ENCODE measurements at places on chromosomes 3 and 15.

GRCh38 chr15:70068783-70069565 lies 28.7 kb downstream of the TLE3 start:
- DNase-seq, result no peak

- no peak for DNase-seq
These were observed 8.4 kb upstream of the PLA1A start for GRCh38 chr3:119589102-119589773.

GRCh38 chr3:115254492-115255196 lies 107.6 kb upstream of the ZBTB20 start:
- DNase-seq, result no peak

GRCh38 chr15:50134524-50135024 lies 15.5 kb upstream of the ATP8B4 start:
- no peak for DNase-seq

GRCh38 chr3:125443923-125444322 lies 68.8 kb upstream of the ZNF148 start:
- DNase-seq, result no peak

GRCh38 chr15:62316413-62317060 lies 151.5 kb upstream of the C2CD4B start:
- no peak for DNase-seq

DNA sequence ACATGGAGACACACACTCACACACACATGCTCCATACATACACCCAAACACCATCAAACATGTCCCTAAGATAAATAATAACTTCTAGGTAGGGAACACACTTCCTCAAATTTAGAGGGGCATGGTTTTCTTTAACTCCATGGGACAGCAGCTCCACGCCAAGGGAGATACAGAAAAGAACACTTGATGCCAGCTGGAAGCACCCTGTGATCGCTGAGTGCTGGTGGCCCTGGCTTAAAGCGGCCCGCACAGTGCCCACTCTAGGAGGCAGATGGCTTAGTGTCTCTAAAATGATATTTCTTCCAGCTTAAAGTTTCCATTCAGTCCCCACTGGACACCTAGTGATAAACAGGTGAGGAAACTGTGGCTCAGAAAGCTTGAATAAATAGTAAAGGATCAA lies 232.9 kb downstream of the UACA start:
- no peak for DNase-seq

- DNase-seq, result no peak
These were observed 175.6 kb downstream of the MFSD1 start for GRCh38 chr3:158977497-158977896.

DNA sequence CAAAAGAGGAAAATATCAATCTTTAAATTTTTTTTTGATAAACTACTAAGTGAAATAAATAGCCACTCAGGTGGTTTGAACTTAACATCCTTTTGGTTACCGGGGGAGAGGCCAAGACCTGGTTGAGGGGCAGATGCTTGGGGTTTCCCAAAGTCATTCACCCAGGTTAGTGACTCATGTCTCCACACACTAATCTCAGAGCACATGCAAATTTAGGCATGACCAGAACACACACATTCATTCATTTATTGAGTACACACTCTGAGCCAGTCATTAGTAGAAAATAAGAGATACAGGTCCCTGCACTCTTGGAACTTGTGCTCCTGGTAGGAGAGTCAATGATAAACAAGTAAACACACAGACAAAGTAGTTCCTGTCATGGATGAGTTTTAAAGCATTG lies 7.3 kb downstream of the ILDR1 start:
- DNase-seq, result peak; percentile 51

- peak; percentile 55 for DNase-seq
These were observed 759 bp upstream of the ARID3B start for GRCh38 chr15:74540161-74540760.

- DNase-seq, result no peak
These were observed 115.2 kb downstream of the CADM2 start for GRCh38 chr3:85074003-85074402.

GRCh38 chr3:42705058-42705767 lies 2.6 kb upstream of the HHATL start:
- no peak for DNase-seq

GRCh38 chr3:128987302-128988100 lies 6.4 kb downstream of the CFAP92 start:
- DNase-seq, result no peak

DNA sequence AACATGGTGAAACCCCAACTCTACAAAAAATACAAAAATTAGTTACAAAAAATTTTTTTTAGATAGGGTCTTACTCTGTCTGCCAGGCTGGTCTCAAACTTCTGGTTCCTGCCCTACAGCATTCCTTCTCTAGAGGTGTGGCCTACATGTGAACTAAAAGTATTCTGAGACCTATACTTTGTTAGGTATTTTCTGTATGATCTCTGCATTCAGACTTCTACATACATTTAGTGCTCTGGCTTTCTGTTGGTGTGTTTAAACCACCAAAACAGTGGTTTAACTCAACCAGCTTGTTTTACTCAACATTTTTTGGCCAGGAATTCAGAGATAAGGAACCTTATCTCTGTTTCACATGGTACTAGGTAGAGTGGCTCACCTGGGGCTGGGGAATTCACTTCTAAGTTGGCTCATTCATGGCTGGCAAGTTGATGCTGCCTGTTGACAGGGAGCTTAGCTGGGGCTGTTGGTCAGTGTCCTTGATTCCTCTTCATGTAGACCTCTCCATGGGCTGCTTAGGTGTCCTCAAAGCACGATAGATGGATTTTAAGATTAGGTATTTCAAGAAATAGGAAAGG lies 41.4 kb upstream of the BSN start:
- no peak for DNase-seq

DNA sequence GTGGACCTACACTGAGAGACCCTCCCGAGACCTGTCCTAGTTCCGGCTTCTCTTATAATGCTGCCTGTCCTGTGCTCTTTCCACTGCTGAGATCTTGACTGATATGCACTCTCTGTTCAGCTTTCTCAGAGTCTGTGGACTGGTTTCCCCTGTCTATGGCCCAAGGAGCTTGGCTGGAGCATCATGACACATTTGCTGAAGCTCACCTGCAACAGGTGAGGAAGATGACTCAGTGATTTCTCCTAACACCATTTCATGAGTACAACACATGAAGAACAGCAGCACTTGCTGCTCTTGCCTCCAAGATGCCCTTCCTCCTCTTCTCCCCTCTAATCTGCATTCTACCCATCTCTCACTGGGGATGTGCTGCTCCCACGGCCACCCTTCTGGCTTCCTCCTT lies 92.1 kb downstream of the DUT start:
- DNase-seq, result no peak

DNA sequence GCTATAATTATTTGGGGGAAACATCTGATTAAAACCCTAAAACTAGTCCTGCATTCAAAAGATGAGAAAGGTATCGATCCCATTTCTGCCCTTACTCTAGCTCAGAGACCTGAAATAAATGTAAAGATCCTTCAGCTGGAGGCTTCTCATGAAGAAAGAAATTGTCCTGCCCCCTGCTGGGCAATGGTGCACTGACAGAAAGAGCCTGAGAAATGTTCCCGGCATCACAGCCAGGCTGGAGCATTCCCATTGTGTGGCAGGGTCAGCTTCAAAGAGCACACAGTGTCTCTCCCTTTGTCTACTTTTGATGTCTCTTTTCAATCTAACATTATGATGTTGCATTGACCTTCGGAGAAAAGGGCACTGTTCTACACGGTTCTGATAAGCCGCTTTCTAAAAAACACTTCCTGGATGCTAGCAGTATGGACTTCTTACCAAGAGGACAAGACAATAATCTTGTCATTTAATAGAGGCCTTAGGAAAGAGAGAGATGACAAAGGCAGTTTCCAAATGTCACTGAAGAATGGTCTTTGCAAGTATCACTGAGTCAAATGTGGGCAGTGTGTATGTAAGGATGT lies 287.5 kb downstream of the MAGI1 start:
- DNase-seq, result no peak

GRCh38 chr15:48650931-48651330 lies 5.4 kb upstream of the FBN1 start:
- no peak for DNase-seq

- no peak for DNase-seq
These were observed 12.2 kb downstream of the RNF123 start for GRCh38 chr3:49701388-49702077.

DNA sequence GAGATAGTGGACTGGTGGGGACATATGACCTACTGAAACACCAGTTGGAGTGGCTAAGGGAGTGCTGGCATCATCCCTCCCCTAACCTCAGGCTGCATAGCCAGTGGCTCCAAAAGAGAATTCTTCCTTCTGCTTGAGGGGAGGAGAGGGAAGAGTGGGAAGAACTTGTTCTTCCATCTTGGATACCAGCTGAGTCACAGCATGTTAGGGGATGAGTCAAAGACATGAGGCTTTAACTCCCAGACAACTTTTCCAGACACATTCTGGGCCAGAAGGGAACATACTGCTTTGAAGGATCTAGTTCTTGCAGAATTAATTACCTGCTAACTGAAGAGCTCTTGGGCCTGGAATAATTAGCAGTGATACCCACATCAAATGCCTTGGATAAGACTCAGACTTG lies 36.8 kb upstream of the PEX5L start:
- no peak for DNase-seq

Data from stimulated activated effector memory CD8-positive, alpha-beta T cell treated with anti-CD3 and anti-CD28 coated beads, Interleukin-12 subunit alpha, Interleukin-12 subunit beta, amount 100 ng/mL, for 72 hours (primary cell).